ENCODE measurements at places on chromosomes 2 and 18.

GRCh38 chr2:203070701-203071100, 56.0 kb downstream of the NBEAL1 start:
- DNase-seq: no peak

DNA sequence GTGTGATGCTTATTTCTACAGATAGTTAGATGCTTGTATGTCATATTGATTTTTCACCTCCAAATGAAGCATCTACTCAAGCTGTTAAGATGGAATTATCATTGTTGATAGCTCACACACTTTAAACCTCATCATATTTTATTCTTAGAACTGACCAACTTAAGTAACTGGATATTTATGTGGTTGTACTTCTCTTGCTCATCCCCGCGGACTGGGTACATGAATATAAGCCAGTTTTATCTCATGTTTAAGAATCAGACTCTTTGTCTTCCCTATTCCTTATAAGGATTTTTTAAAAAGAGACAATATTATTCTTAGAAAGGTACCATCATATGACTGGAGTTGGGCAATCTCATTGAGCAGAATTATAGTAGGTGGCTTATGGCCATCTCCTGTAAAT, 358.7 kb downstream of the DSC3 start:
- no peak for DNase-seq

DNA sequence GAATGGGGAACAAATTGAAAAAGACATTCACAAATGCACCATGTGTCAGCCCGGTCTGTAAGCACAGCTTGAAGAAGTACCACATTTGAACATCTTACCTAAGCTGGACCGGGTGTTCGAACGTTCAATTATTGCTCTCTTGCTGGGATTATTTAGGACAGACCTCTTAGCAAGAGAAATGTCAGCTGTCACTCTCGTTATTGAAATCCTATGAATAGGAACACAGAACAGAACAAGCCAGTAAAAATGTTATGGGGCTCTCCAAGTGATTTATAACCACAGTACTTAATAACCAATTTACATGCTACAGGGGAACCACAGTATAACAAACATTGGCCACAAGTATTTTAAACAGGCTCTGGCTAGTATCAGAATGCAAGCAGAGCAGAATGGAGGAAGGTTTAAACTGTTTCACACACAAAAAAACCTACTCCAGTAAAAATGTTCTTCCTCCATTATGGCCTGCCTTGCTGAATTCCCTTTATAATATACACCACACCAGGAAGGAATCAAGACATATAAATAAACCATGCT, 32.5 kb upstream of the ARL5A start:
- DNase-seq: no peak

DNA sequence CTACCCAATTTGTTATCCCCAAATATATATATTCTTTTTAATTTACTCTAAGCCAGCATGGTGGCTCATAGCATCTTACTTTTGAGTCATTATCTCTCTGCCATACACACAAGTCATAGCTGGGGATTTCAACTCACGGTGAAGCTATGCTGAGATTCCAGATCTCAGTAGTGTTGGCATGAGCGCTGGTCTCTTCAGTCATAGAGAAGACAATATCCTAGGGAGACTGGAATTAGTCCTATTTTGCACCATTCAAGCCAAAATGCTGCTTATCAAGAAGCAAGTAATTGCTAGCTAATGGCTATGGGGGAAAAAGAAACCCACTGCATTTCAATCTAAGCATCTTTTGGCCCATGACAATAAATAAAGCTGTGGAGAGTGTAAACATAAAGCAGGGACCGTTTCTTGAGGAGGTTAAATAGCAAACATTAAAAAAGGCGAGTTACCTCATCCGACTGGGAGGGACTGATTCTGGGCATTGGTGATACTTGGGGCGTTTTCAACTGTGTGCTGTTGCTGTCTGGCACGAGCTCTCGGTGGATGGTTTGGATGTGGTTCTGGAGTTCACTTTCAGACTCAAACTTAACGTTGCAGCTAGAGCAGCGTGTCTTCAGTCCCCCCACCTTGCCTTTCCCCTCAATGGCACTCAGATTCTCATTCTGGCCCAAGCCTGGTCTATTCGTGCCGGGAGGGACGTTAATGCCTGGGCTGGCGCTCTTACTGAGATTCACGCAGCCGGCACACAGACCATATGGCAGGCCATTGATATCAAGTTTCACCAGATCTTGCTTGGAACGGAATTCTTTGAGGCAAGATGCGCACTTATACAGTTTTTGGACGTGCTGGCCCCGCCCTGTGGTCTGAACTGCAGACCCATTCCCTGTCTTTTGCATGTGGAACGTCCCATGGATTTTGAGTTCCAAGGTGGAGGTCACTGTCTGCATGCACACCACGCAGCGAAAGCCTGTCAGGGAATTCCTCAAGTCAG, 127.8 kb downstream of the ZNF521 start:
- peak; percentile 85 for DNase-seq

DNA sequence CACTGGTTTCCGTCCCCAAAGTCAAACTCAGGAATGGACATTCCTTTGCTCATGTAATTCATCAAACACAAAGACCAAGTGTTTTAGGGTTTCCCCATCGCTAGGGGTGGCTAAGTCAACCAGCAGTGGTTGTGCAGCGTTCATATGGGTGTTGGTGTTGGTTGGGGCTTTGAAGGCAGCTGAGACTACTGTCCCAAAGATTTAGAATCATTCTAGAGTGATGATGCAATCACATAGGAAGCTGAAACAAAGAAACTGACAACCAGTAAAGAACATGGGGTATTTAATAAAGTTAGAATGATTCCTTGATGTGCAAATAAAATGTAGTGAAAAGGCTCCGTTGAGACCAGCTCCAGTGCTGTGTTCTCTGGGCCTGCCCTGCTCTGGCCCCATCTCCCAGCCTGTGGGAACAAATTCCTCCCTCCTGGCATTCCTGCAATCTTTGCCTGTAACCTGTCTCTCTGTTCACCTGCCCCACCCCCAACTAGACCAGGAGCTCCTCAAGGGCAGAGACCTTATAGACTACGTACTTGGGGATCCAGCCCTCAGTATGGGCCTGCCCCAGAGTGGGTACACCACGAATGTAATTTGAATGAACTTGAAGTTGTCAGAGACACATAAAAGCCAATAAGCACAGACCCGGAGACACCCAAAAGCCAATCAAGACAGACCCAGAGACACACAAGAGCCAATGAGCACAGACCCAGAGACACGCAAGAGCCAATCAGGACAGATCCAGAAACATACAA, 191.7 kb upstream of the TWIST2 start:
- DNase-seq: no peak
